Anterior cingulate cortex (tissue), 58 donors: ENCODE measurements at places on chromosomes 7 and 10.

- DNase-seq: no peak
Observed at GRCh38 chr10:31030800-31031199, 865 bp downstream of the ZNF438 start.

- DNase-seq: no peak
Observed at GRCh38 chr7:117277576-117277975, 45.3 kb downstream of the WNT2 start.

DNA sequence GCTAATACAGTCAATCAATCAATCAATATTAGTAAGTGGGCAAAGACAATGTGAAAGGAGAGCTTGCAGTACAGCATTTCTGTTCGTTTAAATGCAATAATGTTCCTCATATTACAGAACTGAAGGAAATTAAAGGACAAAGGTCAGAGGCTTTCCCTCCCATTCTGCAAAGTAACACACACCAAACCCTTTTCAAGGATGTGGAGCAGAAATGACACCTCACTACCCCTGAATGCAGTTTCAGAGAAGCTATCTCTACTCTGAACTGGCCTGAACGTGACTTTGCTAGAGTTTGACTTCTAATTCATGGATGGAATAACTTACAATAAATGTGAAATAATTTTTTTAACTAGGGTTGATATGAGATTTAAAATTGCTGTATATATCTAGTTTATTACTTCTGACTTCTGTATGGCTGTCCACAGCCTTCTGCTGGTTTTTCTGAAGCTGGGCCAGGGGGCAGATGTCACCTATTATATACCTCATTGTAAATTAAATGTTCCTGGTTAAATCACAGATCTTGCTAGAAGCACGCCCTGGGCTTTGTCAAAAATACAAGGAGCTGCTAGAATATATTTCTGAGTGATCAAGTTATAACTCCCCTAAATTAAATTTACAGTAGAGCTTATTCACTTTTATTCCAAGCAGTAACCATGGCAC, 156.9 kb upstream of the C7orf33 start:
- no peak for DNase-seq

DNA sequence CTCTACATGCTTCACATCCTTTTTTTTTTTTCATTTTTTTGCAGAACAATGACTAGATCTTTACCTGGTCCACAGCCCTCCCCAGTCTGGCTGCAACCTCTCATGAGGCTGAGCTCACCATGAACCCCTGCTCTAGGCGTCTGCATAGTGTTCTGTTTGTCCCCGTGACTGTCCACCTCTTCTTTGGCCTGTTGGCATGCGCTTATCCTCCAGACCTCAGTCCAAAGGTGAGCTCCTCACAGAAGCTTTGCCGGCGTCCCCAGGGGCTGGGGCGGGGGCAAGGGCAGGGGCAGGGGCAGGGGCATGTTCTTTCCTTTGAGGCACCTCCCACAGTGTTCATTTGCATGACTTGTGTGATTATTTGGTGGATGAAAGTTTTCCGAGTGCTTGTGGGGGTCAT, 218.4 kb upstream of the ZNF32 start:
- DNase-seq: no peak

- DNase-seq: no peak
Observed at GRCh38 chr7:37068038-37068437, 343.7 kb upstream of the AOAH start.

DNA sequence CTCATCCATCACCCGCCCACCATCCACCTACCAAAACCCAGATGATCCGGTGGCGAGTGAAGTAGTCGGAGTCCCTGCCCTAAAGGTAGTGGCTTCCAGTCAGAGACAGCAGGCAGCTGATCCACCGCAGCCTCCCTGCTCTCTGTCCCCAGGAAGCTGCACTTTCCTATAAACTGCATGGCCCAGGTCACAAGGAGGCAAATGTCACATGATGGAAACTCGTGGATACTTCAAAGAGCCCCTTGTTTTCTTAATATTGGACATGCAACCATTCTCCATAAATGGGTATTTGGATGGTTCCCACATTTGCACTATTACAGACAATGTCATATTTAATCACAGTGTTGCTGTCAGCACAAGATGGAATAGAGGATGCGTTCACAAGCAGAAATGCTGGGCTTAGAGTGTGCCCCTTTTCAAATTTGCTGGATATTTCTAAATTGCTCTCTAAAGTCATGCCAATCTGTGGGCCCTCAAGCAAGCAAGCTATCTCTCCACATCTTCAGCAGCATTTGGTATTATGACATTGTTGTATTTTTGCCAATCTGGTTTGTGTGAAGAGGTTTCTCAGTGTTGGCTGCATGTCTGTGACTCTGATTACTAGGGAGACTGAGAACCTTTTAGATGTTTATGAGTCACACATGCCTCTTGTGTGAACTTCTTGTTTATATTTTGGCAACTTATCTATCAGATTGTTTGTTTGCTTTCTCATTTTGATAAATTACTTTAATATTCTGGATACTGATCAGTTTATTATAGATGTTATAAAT, 822.0 kb downstream of the TNS3 start:
- no peak for DNase-seq

DNA sequence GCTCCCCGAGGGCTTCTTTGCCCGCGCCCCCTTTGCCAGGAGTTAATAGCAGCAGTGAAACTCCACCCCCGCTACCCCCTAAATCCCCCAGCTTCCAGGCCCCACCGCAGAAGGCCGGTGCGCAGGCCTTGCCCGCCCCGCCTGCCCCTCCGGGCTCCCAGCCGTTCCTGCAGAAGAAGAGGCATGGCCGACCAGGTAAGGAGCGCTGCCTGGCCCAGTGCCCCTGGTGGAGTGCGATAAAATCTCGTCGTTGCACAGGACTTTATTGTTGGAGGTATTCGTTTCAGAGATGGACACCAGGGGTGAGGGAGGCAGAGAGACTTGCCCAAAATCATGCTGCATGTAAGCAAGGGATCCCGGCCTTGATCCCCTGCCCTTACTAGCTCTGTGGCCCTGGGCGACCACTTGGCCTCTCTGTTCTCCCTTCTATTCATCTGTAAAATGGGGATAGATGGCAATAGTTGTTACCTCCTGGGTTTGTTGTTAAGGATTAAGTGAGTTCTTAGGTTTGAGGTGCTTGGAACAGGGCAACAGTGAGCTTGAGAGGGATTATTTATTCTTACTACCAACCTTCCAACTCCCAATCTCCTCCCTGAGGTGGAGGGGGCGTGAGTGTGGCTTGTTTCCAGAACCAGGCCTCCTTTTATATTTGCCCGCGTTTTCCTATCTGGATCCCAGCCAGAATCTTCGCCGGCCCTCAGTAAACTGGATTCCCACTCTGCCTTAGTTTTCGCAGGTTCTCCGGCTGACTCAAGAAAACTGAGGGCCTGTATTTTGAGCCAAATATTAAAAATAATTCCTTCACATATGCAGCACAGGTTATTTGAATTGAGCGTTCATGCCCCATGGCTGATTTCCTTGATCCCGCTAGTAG, 78.3 kb downstream of the WIPF3 start:
- no peak for DNase-seq

GRCh38 chr7:80637911-80638765, at the start of gene CD36:
Gene CD36, plus strand, starts transcription at chr7:80638642. Its CDS starts 8,099 bp downstream, at chr7:80646741.
- no peak for DNase-seq

DNA sequence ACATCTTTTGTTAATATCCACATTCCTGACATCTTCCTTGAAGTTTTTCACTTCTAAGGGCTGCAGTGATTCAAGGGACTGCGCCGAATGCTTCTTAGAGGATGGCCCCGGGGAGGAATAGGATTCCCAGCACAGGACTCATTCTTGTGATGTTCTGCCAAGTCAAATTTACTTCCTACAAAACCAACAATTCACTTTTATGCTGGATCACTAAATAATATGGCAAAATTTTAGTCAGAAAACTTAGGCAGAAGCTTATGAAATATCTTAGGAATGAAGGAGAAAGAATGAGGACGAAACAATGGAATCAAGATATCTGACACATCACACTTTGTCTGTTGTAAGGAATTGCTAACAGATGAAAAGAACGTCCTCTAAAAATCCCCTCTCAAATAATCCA, 151.5 kb downstream of the JAZF1 start:
- DNase-seq: no peak

DNA sequence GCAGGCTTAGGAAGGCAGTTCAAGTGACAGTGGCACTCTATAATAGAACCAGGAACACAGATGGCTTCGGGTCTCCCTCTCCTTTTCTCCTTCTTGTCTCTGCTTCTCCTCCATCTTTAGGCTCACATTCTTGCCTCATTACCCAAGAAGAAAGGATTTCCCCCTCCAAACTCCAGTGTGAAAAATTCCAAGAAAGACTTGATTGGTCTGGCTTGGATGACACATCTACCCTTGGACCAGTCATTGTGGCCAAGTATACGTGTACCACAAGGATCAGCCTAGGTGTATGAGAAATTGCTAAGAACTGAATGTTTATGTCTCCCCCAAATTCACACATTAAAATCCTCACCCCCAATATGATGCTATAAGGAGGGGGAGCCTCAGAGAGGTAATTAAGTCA, 53.9 kb downstream of the PRTFDC1 start:
- DNase-seq: no peak

DNA sequence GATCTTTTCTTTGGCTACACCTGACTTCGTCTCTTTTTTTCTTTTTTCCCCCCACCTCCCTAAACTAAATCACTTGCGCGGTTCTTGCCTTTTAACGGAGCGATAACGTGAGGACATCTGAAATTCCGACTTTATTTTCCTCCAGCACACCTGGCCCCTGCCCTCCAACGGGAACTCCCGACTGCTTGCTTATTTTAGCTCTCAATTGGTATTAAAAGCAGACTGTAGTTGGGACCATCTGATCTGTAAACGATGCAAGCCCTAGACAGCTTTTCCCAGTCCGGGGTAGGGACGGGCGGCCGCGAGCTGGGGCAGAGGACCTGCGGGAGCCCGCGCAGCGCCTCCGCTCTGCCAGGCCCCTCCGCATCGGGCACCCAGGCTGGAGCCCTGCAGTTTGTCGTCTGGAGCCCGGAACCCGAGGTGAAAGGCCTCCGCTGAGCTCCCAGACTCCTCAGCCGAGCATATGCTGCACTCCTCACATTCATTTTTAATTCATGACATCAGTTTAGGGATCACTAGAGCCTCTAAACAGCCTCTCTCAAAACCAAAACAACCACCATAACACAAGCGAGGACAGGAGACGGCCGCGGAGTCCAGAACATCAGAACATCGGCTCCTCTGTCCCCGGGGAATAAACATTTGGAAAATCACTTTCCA, 10.0 kb upstream of the EMX2 start:
- DNase-seq: no peak

GRCh38 chr7:85600395-85600794, 413.5 kb upstream of the SEMA3D start:
- DNase-seq: no peak

- DNase-seq: no peak
Observed at GRCh38 chr10:10138685-10139084, 879.0 kb upstream of the CELF2 start.

DNA sequence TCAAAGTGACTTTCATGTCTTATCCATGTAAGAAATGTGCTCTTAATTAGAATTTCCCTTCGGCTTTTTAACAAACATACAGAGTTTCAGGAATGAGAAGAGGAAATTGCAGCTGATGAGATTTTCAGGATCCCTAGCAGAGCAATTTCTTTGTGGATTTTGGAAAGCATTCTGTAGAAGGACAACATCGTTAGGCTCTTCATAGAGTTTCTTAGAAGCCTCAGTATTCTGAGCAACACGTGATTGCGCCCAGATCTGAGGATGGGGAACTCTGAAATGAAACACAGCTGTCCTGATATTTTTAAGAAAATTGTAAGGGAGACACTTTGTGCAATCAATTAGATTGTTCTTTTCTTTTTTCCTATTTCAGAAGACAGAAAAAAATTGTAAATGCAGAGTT, 85.8 kb downstream of the LHFPL3 start:
- DNase-seq: peak; percentile 31

DNA sequence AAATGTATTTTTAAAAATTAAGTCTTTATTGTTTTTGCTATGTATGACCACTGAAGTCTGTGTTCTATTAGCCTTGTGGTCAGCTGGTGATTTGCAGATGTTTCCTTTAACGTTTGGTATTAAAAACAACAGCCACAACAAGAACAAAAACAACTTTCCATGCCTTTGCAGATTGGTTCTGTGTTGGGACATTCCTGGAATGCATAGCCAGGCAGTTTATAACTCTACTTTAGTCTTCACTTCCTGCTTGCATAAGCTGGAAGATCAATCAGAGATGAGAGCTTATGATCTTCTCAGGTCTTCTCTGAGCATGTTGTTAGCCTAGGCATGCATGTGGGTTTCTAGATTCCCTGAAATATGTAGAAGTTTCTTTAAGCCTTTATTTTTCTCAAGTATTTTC, 58.9 kb upstream of the SEMA3C start:
- no peak for DNase-seq

GRCh38 chr7:72325561-72325960, 86.6 kb downstream of the CALN1 start:
- no peak for DNase-seq

- DNase-seq: no peak
Observed at GRCh38 chr10:95445837-95446486, 115.2 kb downstream of the SORBS1 start.

GRCh38 chr7:46468753-46469356, 547.8 kb upstream of the IGFBP3 start:
- no peak for DNase-seq

DNA sequence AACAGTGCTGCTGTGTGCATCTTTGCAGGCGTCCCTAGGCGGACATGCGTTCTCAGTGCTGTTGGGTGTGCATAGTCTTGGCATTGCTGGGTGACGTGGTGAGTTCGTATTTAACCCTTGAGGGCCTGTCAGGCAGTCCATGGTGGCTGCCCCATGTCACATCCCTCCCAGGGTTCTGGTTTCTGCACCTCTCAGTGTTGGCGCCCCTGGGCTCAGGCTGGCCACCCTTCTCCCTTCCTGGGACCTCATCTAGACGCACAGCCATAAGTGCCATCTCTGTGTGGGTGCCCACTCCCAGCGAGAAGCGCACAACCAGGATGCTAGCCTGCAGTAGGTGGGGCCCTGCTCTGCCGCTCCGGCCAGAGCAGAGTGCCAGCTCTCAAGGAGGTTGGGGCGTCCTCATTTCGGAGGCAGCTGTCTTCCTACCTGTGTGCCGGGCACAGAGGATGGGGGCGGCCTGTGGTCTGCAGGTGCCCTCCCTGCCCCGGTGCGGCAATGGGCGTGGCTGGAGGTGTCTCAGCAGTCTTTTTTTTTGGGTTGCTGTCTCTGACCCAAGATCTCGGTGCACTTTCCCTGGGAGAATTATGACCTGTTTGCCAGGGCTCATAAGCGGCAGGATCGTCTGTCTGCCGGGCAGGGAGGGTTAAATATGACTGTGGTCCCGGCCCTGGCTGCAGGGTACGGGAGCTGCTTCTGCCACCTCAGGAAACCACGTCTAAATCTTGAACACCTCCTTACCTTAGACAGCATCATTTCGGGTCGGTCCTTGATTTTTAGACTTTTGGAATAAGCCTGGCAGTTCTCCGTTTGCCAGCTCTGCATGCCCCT, 6.5 kb downstream of the INPP5A start:
- no peak for DNase-seq

GRCh38 chr7:157508477-157508881, 171.7 kb downstream of the DNAJB6 start:
- DNase-seq: no peak

- no peak for DNase-seq
Observed at GRCh38 chr7:134630893-134631292, 15.8 kb upstream of the BPGM start.

GRCh38 chr10:25441270-25441669, 266.5 kb downstream of the GPR158 start:
- DNase-seq: no peak

- DNase-seq: no peak
Observed at GRCh38 chr7:101690061-101690460, 61.0 kb upstream of the MYL10 start.

GRCh38 chr10:34729619-34730018, 85.5 kb downstream of the PARD3 start:
- no peak for DNase-seq

- DNase-seq: no peak
Observed at GRCh38 chr10:60846173-60846572, 67.9 kb downstream of the CDK1 start.
